ENCODE measurements at places on chromosomes 2 and 18.

DNA sequence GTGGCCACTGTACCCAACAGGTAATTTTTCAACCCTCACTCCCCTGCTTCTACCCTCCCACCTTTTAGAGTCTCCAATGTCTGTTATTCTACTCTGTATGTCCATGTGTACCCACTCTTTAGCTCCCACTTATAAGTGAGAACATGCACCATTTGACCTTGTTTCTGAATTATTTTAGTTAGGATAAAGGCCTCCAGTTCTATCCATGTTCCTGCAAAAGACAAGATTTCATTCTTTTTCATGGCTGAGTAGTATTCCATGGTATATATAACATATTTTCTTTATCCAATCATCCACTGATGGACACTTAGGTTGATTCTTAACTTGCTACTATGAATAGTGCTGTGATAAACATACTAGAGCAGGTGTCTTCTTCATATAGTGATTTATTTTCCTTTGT, 9.1 kb downstream of the PECR start:
- no peak for DNase-seq

DNA sequence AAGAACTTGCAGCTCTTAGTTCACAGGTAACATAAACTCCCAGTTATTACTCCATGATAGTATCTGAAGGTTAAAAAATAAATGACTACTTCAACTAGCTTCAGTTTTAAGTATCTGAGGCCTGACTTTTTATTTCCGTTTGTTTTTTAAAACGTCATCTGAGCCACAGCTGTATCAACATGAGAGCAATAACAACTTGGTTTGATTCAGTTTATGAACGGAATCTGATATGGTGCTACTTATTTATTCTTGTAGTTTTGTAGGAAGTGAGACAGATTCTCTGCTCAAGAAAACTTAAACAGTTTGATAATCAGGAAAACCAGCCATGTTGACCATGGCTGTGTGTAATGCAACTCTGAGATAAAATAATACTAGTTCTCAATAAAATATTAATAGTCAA, 34.9 kb downstream of the NAB1 start:
- peak; percentile 70 for DNase-seq

DNA sequence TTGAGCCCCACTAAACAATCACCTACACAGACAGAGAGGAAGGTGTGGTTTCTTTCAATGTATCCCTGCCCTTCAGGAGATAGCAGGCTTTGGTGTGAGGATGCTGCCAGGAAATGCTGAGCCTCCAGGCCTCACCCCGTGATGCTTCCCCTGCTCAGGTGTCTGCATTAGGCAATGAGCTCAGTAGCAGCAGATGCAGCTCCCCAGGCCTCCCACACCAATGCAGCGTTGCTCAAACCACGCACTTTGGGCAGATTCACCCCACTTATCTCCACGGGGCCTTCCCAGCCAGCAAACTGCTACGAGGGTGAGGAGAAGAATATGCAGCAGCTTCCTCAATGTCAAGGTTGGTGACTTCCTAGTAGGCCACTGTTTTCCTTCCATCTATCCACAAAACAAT, 229.3 kb upstream of the PXDN start:
- no peak for DNase-seq

DNA sequence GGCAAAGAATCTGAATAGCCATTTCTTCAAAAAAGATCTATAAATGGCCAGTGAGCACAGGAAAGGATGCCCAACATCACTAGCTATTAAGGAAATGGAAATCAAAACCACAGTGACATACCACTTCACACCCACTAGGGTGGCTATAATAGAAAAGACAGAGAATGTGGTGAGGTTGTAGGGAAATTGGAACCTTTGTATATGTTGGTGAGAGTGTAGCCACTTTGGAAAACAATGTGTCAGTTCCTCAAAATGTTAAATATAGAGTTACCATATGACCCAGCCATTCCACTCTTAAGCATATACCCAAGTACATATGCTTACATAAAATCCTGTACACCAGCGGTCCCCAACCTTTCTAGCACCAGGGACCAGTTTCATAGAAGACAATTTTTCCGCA, 152.8 kb downstream of the SMAD2 start:
- no peak for DNase-seq

- peak; percentile 86 for DNase-seq
These were observed 8.6 kb upstream of the ME2 start for GRCh38 chr18:50870138-50870845.

DNA sequence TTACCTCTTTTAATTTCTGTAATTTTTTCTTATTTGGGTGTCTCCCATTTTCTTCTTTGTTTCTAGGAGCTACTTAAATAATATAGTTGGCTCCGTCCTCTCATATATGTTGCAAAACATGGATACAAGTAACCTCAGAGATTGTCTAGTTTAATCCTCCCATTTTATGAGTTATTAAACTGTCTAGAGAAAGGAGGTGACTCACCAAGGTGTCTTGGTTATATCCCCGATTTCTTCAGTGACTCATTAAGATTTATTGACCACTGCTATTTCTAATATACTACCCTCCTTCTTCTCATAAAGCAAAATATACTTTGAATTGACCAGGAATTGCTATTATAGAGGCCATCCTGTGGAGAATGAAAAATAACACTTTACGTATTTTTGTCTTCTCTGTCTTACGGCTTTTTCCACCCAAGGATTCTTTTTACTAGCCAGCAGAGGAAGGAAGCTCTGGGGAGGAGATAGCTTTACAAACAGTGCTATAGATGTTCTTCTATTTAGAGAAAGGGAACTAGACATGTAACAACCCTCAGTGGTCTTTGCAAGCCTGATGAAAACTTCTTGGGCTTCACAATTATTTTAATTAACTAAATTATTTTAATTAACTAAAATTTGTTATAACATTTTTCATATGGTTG, 300.4 kb upstream of the TNP1 start:
- peak; percentile 79 for DNase-seq

DNA sequence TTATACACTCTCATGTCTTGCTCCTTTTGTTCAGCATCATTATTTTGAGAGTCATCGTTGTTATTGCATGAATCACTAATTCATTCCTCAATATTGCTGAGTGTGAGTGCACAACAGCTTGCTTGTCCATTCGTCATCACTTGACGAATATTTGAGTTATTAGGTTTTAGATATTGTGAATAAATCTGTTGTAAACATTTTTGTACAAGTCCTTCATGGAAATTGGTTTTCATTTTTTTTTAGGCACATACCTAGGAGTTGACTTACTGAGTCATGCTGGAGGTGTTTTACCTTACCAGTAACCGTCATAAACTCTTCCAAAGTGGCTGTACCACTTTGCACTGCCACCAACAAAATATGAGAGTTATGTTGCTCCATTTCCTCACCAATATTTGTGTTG, 84.2 kb upstream of the NCK2 start:
- DNase-seq = no peak

- no peak for DNase-seq
These were observed 10.4 kb downstream of the CHMP3 start for GRCh38 chr2:86552889-86553288.

All from iris pigment epithelial cell (primary cell).